Prostate gland (tissue), 2 donors: ENCODE measurements at places on chromosomes 1 and 21.

DNA sequence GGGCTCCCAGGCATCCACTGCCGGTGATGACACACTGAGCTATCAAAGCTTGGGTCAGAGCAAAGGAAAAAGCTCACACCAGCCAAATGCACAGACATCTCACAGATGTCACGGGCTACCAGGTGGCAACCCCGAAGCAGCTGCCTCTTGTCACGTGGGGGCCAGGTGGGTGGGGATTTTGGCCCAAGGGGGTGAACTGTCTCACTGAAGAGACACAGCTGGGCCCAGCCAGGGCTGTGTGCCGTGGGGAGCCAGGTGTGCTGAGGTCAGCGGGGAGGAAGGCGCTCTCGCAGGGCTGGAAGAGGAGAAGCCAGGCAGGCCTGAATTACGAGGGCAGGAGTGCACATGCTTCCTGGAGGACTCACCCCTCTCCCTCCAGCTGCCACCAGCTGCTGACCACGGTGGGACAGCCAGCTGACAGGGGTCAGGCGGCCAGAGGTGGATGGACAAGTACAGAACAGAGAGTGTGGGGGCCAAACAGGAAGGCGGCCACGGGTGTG lies 32.4 kb downstream of the KCNN3 start:
- H3K36me3 ChIP-seq: no peaks in the 10 kb centered on the region
- no peaks in the 10 kb centered on the region for H3K27me3 ChIP-seq
- no peak overlapping the region for H3K27ac ChIP-seq
- H3K4me3 ChIP-seq: no peak overlapping the region
- no peak for DNase-seq

DNA sequence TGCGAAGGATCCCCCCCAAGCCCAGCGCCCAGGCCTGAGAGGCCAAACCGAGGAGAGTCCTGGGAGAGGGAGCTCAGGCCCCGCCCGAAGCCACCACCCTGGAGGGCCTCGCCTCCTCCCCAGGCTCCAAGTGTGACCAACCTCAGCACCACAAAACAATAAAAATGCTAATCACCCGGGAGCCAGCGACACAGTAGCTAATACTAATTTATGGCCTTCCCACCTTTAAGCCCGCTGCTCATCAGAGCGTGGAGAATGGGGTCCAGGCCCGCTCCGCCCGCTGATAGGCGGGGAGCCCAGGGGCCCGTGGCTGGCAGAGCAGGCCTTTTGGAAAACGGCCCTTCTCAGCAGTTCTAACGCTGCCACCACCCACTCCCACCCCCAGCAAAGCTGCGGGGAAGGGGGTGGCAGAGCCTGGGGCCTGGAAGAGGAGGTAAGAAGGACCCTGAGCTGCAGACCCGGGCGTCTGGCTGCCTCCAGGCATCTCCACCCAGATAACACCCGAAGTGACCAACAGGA lies 20.4 kb upstream of the TAS1R2 start:
- peaks cover 5% of the 10 kb centered on the region for H3K4me1 ChIP-seq
- H3K4me3 ChIP-seq: no peak overlapping the region
- no peaks in the 10 kb centered on the region for H3K27me3 ChIP-seq
- no peaks in the 10 kb centered on the region for H3K36me3 ChIP-seq

- DNase-seq: no peak
- no peaks in the 10 kb centered on the region for H3K4me1 ChIP-seq
- H3K4me3 ChIP-seq: no peak overlapping the region
- no peaks in the 10 kb centered on the region for H3K27me3 ChIP-seq
- no peak overlapping the region for H3K27ac ChIP-seq
- H3K36me3 ChIP-seq: no peaks in the 10 kb centered on the region
These were observed 25.8 kb downstream of the TRAF5 start for GRCh38 chr1:211352465-211352864.

- H3K36me3 ChIP-seq: no peaks in the 10 kb centered on the region
- no peaks in the 10 kb centered on the region for H3K27me3 ChIP-seq
- no peak overlapping the region for H3K4me3 ChIP-seq
- no peak overlapping the region for H3K27ac ChIP-seq
- no peaks in the 10 kb centered on the region for H3K4me1 ChIP-seq
These were observed 1346.1 kb downstream of the BRINP3 start for GRCh38 chr1:189131576-189131975.

DNA sequence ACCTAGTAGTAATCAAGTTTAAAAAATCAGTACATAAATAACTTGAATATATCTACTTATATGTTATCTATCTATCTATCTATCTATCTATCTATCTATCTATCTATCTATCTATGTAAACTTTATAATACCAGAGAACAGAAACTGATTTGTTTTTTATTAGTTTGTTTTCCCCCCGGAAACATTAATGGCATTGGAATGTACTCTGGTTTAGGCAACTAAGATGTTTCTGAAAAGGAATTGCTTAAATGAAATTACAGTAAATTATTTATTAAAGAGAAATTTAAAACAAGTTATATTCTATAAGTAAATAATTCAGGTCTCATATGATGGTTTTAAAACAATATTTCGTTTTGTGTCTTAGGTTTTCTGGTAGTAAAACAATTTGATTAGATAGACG lies 681.0 kb upstream of the ADAMTS5 start:
- H3K4me3 ChIP-seq: no peak overlapping the region
- no peak overlapping the region for H3K27ac ChIP-seq

DNA sequence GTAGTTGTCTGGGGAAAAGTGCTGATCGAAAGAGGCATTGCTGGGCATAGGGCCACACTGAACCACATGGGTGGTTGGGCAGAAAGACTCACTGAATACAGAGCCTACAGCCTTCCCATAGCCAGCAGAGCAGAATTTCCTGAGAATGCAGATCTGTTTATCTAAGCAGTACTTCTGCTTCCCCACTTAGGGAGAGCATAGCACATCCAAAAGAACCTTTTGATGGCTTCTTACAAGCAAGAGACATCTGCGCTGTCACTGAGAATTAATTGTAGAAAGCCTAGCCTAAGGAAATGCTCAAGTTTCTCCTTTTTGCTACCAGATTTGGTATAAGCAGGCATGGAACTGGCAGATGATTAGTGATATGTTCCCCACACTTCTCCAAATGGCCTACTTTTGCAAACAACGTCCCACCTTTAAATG lies 13.0 kb upstream of the KLHDC8A start:
- no peaks in the 10 kb centered on the region for H3K4me1 ChIP-seq
- DNase-seq: no peak
- H3K36me3 ChIP-seq: no peaks in the 10 kb centered on the region
